ENCODE measurements at places on chromosomes 12 and 14. TPM values are rescaled to one million over a fixed set of nuclear protein-coding genes. Genes with fewer than 3 reads are reported as not detected.

OR4E2 gene
- total RNA-seq: not detected

MGAT4C gene
- total RNA-seq: 0.09 TPM

TWF1 gene
- 80.7 TPM for total RNA-seq

AP1G2 gene
- total RNA-seq: 58.5 TPM

APPL2 gene
- 16.1 TPM for total RNA-seq

All from A549 treated with CpdA at 1 μM for 4 hours (cell line).